RPMI8226 (cell line): ENCODE measurements at places on chromosomes 6 and 20.
A peak's percentile ranks its signal among the peaks of the same experiment; 100 is the strongest.

DNA sequence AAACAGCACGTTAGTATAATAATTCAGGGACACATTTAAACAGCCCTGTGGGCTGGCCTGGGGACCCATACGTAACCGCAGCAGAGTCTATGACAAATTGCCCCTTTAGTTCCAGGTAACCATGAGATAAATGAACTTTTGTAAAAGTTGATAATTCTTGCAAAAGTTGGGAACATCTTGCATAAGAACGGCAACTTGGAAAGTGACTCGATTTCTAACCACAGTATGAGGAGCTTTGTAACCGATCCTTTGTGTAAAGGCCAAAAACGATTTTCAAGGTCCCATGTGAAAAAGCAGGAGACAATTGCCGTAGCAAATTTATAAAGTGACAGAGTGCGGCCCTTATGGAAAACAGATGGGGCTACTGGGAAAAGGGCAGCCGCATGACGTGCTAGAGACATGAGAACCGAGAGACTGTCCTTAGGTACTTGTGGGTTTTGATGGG, 81.6 kb downstream of the PSMG4 start:
- no peak for DNase-seq

DNA sequence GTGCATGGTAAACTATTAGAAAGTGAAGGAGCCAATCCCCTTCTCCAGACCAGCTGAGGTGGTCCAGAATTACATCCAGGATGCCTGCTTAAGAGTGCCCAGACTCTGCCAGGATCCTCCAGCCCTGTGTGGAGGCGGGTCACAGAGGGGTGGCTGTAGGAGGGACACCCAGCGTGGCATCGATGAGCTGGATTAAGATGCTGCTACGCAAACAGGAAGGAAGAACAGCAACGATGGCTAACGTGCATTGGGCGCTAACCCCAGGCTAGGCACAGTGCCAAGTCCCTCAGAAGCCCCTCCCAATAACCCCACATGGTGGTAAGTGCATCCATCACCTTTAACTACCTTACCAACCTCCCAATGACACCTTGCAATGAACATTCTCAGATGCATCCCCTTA, 63.9 kb upstream of the MRPS10 start:
- DNase-seq, result peak; percentile 8

GRCh38 chr6:112188906-112189305, 65.5 kb downstream of the LAMA4 start:
- DNase-seq, result no peak

DNA sequence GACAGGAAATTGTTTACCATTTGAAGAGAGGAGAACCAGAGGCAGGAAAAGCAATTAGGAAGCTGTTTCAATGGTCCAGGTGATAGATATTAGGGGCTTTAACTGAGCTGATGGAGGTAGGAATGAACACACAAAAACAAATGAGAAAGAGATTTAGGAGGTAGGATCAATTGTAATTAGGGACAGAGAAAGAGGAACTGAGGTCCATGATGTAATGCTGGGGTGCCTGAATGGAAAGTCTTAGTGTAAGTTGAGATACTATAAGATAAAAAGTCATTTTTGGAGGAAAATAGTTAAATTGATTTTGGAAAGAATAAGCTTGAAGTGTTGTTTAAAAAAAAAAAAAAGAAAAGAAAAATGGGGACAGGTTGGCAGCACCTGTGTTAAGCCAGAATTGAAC, 58.5 kb upstream of the B3GAT2 start:
- no peak for DNase-seq

- DNase-seq, result no peak
These were observed 10.1 kb downstream of the SAMHD1 start for GRCh38 chr20:36941401-36941835.

DNA sequence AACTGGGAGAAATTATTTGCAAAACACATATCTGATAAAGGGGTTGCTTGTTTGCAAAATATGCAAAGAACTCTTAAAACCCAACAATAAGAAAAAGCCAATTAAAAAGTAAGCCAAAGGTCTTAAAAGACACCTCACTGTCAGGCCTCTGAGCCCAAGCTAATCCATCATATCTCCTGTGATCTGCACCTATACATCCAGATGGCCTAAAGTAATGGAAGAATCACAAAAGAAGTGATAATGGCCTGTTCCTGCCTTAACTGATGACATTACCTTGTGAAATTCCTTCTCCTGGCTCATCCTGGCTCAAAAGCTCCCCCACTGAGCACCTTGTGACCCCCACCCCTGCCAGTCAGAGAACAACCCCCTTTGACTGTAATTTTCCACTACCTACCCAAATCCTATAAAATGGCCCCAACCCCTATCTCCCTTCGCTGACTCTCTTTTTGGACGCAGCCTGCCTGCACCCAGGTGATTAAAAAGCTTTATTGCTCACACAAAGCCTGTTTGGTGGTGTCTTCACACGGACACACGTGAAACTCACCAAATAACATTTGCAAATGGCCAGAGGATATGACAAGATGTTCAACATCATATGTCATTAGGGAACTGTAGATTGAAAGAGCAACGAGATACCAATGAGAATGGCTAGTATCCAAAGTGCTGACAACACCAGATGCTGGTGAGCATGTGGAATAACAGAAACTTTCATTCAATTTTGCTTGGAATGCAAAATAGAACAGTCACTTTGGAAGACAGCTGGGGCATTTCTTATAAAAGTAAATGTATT, 565.0 kb upstream of the ADGRB3 start:
- DNase-seq, result no peak

DNA sequence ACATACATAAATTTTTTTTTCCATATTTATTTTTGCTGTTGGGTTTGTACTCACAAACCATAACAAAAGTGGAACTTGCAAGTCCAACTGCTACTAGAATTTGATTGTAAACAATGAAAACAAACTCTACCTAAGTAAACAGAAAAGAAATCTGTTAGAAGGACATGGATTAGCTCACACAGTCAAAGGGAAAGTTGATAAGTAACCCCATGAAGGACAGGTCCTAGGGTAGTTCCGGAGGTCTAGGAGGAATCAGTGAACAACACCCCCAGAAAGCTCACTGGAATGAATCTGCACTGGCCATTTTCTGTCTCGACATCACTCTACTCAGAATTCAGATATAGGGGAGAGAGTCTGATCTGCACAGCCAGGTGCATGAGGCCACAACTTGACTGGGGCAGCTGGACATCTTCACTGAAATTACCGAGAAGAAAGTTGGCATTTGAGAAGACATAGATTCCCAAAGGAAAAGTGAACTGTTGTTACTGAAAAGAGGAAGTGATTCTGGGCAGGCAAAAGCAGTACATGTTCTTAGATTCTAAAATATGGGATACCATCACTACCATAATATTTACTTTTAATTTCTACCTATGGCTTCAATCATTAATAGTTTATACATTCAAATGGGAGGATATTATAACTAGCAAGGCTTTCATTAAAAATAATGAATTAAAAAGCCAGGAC, 76.4 kb downstream of the HMGN3 start:
- DNase-seq, result no peak

DNA sequence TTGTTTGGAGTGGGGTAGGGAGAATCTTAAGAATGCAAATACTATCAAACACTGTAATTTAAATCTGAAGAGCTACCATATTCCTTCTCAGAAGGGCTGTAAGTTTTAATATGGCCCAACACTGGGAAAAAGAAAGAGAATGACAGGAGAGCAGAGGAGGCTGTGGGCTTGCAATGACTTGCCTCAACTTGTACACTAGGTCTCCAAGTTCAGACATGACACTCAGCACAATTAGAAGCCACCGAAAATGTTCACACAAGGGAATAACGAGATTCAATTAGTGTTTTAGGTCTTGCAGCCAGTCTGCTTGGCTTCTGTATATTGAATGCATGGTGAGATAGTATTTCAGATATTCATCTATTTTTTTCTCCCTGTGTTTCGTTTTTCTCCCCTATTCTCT, 89.4 kb downstream of the HS3ST5 start:
- no peak for DNase-seq

DNA sequence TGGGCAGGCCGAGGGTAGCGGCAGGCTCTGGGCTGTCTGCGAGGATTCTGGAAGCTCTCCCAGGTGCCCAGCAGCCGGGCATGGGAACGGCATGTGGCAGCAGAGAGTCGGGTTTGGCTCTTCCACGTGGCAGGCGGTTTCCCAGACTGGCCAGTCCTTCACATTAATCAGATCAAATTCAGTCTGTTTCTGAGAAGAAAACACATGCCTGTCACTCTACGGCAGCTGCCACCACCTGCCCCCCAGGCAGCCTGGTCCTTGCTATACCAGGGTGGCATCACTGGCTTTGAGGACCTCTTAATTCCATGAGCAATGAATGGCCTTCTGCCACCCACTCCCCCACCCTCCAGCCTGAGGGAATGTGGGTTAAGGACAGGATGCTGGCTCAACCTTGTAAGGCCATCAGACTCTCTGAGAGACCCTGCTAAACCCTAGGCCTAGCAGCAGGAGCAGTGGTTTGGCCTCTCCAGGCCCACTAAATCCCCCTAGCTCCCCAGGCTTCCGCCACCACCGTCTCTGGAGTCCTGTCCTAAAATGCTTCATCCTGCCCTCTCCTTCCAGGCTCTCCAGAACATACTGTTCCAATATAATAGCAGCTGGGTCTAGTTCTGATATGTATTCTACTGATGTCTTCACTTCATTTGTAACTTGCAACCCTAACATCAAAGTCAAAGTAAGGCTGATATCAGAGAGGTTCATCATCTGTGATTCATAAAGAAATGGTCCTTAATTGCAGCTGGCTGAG, 47.8 kb downstream of the PLCG1 start:
- no peak for DNase-seq

- DNase-seq, result no peak
These were observed 239.2 kb upstream of the TAB2 start for GRCh38 chr6:149078211-149078782.

- DNase-seq, result no peak
These were observed 25.1 kb downstream of the PPP1R3G start for GRCh38 chr6:5110246-5110645.

DNA sequence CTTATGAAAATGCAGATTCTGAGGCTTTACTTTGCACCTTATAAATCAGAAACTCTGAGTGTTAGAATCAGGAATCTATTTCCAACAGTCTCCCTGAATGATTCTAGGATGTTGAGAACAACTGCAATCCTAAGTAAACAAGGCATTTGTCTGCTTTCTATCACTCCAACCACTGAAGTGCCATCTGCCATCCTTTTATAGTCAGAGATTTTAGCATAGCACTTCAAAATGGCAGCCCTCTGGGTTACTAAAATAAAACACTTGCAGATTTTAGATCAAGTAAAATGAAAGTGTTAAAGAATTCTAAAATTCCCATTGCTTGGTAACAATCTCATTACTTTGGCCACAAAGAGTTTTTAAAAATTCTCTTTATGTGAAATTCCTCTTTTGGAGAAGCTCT, 258.9 kb downstream of the CD109 start:
- no peak for DNase-seq

- no peak for DNase-seq
These were observed 3.9 kb downstream of the CHRNA4 start for GRCh38 chr20:63356931-63357879.

DNA sequence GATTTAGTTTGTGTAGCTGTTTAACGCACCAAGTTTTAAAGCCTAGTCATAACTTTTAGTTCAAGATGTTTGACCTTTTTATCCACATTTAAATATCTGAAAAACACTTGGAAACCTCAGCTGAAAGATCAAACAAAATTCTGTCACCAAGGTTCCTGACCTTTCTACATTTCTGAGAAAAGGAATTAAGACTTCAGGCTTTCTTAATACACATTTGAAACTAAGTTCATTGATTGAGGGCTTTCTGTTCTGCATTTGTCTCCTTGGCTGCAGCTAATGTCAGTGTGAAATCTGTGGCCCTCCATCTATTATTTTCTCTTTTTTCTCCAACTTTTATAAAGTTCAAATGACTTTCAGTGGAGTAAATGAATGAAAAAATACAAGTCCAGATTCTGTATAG, 22.7 kb upstream of the FBXL4 start:
- DNase-seq, result no peak

- DNase-seq, result no peak
These were observed 8.3 kb downstream of the ID4 start for GRCh38 chr6:19845266-19846041.

DNA sequence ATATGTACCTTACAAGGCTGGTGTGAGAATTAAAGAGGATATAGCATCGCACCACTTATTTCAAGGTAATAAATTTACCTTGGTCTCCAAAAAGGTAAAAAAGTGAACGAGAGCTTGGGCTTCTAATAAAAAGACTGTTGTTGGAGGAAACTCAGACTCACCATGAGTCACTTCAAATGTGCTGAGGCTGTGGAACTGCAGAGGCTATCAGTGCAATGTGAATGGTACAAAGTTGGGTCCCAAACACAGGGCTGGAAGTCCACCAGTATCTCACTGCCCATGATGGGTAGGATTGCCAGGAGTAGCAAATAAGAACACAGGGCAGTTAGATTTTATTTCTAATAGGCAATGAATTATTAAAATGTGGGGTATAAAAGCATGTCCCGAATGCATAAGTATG, 200.6 kb downstream of the MAFB start:
- DNase-seq, result no peak

DNA sequence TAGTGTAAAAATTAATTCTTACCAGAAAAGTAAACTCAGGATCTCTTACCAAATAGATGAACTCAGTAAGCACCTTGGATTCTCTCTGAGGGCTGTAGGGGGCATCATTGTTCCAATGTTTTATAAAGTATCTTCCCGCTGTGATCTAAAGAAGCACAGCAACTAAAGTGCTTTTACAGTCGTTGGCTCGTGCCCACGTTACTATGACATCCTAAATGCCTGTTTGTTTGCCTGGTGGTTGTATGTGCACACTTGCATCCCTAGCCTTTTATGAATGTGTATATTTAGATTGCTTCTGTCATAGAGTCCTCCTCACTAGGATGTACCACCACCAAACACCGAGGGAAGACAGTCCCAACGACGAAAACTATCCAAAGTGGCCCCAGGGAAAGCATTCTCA, 34.5 kb downstream of the SLX4IP start:
- DNase-seq, result no peak

DNA sequence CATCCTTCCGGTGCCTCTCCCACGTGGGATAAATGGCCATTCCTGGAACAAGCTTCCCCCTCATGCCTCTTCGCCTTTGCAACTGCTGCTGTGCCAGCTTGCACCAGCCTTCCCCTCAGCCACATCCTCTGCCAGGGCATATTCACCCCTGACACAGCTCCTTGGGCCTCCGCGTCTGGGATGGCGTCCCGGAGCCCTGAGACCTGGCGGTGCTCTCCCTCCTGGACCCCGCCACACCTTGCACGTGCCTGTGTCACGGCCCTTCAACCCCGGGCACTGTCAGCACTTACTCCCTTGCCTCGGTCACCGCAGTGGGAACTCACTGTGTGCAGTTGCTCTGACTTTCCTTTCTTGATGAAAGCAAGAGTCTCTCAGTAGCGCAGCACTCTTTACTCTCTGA, 13.2 kb downstream of the BPHL start:
- DNase-seq, result no peak

DNA sequence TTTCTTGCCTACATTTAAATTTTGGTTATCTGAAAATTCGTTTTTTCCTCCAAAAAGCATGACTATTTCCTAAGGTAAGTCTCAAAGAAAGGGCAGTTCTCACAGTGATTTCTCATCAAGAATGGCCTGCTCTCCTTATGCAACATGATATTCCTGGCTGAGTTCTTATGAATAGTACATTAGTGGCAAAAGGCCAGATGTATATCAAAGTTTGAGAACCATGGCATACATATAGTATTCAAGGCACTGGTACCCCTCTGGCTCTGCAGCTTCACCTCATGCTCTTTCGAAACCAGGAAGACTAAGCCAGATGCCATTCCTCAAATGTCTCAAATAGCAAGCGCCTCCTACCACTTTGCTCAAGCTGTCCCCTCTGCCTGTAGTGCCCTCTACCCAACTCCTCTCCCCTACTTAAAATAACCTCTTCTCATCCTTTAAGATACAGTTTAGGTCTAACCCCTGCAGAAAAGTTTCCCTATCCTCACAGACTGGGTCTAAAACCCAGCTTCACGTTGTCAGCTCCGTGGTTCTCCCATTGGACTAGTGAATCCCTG, 280.3 kb downstream of the HACE1 start:
- no peak for DNase-seq
